Breast epithelium (tissue), 4 donors: ENCODE measurements at places on chromosomes 11 and 22. TPM values are rescaled to one million over a fixed set of nuclear protein-coding genes. Genes with fewer than 3 reads are reported as not detected.
A peak's percentile ranks its signal among the peaks of the same experiment; 100 is the strongest.

DNA sequence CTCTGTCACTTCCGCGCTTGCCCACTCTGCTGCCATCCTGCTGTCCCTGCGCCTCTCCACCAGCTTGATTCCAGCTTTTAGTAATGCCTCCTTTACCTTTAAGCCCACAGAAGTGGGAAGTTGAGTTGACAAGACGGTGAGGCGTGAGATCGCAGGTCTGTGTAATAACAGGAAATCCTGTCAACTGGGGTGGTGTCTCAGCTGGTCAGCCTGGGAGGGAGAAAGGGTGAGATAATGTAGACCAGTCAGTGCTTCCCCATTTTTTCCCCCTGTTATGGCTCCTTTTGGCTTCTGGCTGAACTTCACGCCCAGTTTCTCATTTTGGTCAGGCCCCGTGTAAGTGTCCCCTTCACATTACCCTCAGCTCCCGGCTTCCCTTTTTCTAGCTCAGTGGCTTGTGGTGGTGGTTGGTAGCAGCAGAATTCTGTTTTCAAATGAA, 98.9 kb downstream of the TRAF6 start:
- DNase-seq: no peak

RCOR2 gene
- 0.16 TPM for total RNA-seq

ALDH3B2 gene
- total RNA-seq: 62.3 TPM

GRCh38 chr11:105071089-105071732, 26.1 kb upstream of the CARD16 start:
- DNase-seq: no peak

- DNase-seq: no peak
These were observed 203.7 kb downstream of the GRIK4 start for GRCh38 chr11:120715239-120715638.

DNA sequence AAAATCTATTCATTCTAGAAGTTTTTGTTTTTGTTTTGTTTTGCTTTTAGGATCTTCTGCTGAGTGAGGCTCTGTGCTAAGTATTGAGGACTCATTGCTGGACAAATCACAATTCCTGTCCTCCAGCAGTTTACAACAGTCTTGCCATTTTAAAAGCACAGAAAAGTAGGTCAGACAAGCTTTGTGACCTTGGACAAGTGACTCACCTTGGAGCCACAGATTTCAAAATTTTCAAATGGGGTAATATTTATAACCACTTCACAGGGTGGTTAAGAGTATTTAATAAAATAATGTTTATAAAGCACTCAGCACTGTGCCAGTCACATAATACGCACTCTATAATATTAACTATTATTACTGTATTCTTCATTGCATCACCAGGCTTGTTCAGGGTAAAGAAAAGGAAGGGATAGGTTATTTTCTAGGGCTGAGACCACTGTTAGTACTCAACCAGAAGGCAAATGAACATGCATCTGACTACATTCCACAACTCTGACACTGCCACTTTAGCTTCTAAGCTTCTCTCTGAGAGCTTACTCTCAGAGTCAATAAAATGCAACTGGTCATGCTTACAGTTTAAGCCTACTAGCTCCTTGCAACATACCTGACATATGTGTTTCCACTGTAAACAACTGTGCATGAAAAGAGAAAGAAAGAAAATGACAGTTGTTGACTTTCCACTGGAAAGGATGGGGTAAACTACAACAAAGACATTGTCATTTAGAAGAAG, 63.2 kb upstream of the FIBIN start:
- no peak for DNase-seq

OR52B6 gene
- not detected for total RNA-seq

LIN7C gene
- total RNA-seq: 43.8 TPM

MUC5B gene
- total RNA-seq: not detected

GRCh38 chr11:73972620-73973449, 9.8 kb downstream of the UCP2 start:
- DNase-seq: no peak

CASP12 gene
- 7.9 TPM for total RNA-seq

PTPMT1 gene
- total RNA-seq: 137 TPM

DNA sequence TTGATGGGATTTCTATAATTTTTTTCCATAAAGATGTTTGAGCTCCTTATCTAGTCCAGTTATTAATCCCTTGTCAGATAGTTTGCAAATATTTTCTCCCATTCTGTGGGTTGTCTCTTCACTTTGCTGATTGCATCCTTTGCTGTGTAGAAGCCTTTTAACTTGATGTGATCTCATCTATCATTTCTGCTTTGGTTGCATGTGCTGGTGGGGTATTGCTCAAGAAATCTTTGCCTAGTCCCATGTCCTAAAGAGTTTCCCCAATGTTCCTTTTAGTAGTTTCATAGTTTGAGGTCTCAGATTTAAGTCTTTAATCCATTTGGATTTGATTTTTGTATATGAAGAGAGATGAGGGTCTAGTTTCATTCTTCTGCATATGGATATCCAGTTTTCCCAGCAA, 1.7 kb upstream of the IL2RB start:
- DNase-seq: no peak

GRCh38 chr11:118012083-118012669, 26.0 kb downstream of the IL10RA start:
- DNase-seq: no peak

DNA sequence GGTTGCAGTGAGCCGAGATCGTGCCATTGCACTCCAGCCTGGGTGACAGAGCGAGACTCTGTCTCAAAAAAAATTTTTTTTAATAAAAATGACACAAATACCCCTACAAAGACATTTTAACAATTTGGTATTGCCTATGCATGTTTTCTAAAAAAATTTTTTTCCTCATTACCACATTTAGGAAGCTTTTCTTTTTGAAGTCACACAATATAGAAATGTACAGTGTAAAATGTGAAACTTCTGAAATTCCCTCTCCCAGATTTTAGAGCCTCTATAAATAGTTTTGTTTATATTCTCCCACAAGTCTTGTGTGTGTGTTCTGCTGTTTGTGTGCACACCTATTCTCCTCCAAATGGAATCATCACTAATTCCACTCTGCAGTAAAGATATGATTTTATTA, 7.6 kb downstream of the ST14 start:
- DNase-seq: no peak

CDHR5 gene
- not detected for total RNA-seq

DNA sequence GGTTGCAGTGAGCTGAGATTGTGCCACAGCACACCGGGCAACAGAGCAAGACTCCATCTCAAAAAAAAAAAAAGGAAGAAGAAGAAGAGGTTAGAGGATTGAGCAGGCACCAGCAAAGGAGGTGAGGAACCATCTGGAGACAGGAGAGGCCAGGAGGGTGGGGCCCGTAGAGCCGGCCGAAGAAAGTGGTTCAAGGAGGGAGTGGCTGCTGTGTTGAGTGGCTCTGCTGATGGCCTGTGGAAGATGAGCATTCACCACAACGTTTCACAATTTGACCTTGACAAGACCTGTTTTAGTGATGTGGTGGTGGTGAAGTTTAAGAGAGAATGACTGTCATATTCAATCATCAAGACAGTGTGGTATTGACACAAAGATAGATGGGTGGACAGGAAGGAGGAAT, 6.8 kb upstream of the CTSD start:
- no peak for DNase-seq

DNA sequence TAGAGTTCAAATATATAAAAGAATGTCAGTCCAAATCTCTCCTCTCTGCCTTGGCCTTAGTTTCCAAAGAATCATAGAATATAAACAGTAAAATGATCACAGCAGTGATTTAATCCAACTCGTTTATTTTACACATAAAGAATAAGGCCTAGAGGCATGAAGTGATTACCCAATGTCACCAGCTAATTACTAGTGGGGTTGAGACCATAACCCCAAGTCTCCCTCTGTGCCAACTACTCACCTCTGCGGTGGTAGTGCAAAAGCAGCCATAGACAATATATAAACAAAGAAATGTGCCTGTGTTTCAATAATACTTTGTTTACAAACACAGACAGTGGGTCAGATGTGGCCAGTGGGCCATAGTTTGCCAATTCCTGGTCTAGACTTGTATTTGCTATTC, 96.6 kb upstream of the FAT3 start:
- no peak for DNase-seq

GRCh38 chr22:18031695-18032454, 7.5 kb upstream of the MICAL3 start:
- DNase-seq: no peak

- DNase-seq: no peak
These were observed at the start of gene MOGAT2 for GRCh38 chr11:75717608-75718418. Gene MOGAT2, plus strand, starts transcription at chr11:75717838. Its CDS starts 51 bp downstream, at chr11:75717889.

SLC5A4 gene
- total RNA-seq: 1.3 TPM

CSTF3 gene
- total RNA-seq: 9.0 TPM

- no peak for DNase-seq
These were observed 3.1 kb upstream of the PTGDR2 start for GRCh38 chr11:60858731-60859464.

GRCh38 chr11:130513132-130513531, 64.7 kb downstream of the ADAMTS15 start:
- no peak for DNase-seq

- DNase-seq: no peak
These were observed 51.6 kb downstream of the NTM start for GRCh38 chr11:131422029-131422428.

- no peak for DNase-seq
These were observed 23.2 kb upstream of the NRGN start for GRCh38 chr11:124716591-124716990.

DNA sequence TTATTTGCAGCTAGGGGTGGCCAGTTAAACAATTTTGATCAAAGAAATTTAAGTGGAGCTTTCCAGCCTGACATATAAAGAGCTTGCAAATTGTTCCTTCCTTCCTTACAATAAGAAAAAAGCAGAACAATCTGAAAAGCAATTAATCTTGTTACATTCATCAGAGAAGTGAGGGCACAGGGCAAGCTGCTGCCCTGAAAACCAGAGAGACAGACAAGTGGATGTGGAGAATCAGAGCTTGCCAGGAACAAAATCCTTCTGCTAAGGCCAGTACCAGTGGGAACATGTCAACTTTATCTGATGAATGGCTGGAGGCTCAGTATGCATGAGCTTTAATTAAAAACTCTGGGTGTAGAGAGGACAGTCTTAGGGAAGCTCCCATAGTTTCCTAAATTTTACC, 8.8 kb downstream of the CCDC179 start:
- no peak for DNase-seq

RPS6KB2 gene
- 28.0 TPM for total RNA-seq

MMP27 gene
- 0.33 TPM for total RNA-seq

NRGN gene
- 0.44 TPM for total RNA-seq

DNA sequence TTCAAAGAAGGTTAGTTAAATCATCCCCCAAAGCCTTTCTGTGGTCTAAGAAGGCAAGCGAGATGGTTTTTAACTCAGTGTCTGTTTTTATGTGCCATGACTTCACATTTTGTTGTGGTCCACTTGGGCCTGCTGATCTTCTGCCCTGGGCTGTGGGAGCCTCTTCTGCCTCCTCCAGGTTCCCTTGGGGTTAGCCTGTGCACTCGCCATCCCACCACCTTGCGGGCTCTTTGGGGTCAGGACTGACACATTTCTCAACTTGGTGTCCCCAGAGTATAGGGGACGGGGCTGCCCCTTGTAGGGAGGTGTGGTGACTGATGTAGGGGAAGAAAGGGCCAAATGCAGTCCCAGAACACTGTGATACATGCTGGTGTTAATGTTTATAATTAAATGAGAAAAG, 207.0 kb downstream of the TBC1D22A start:
- DNase-seq: no peak

- DNase-seq: no peak
These were observed 16.5 kb upstream of the MYOD1 start for GRCh38 chr11:17702876-17703275.

- DNase-seq: no peak
These were observed 14.5 kb upstream of the DTX4 start for GRCh38 chr11:59157433-59157832.

- peak; percentile 47 for DNase-seq
These were observed 30.9 kb downstream of the ANO1 start for GRCh38 chr11:70109006-70109405.

- no peak for DNase-seq
These were observed 1156.6 kb downstream of the TBC1D22A start for GRCh38 chr22:47919001-47919441.

PTPRCAP gene
- total RNA-seq: 2.1 TPM

SDF2L1 gene
- total RNA-seq: 26.6 TPM

DNA sequence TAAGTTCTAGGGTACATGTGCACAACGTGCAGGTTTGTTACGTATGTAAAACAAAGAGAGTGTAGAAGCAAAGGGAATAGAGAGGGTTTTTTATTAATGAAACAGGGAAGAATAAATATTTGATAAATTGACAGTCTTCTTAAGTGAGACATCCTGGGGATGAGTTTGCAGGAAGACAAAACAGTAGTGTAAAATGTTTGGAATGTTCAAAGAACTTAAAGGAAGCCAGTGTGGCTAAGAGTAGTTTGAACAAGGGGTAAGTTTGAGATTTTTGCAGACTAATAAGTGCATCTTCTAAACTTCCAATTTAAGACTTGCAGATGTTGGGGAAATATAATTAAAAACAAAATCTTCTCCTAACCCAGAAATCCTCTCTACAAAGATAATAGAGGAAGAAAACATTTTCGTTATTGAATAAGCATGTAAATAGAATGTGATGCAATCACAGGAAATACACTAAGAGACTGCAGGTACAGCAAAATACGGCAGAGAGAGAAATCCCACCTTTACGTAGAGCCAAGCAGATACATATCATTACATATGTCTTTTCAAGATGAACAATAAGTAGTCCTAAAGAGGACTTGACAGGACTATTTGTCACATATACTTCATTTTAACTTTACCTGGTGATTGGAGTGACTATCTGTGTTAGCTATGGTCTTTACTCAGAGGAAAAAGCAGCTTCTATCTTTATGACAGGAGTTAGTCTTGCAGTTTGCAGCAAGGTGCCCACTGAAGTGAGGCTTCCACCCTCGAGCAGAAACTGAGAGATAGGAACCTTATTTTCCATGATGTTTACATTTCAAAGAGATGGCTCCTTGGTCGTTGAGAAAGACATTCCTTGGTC, 402.1 kb downstream of the CNTN5 start:
- DNase-seq: no peak

- DNase-seq: no peak
These were observed 3.2 kb downstream of the EHF start for GRCh38 chr11:34624069-34624468.

MMP3 gene
- 63.4 TPM for total RNA-seq

- DNase-seq: no peak
These were observed 33.5 kb upstream of the CD44 start for GRCh38 chr11:35105319-35106079.

DNA sequence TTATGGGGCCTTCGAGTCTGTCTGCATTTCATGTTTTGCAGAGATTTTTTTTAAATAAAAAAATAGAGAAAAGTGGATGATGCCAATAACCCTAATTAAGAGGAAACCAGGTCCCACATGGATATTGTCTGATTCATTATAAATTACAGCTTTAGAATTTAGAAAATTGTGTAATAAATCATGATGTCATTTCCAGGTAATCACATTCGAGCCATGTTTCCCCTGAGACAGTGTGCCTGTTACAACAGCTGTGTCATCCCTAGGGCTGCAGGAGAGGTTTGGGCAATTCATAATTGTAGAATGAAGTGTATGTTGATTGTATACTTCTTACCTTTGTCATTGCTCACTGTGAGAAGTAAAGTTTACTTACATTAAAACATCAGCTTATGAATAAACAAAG, 38.3 kb downstream of the NCAM1 start:
- no peak for DNase-seq
